ENCODE measurements at places on chromosomes 12 and 14. TPM values are rescaled to one million over a fixed set of nuclear protein-coding genes. Genes with fewer than 3 reads are reported as not detected.

GXYLT1 gene
- total RNA-seq, result 6.0 TPM

CLECL1 gene
- 2.7 TPM for total RNA-seq

MORN3 gene
- not detected for total RNA-seq

CACNA1C gene
- 27.3 TPM for total RNA-seq

FAM90A1 gene
- total RNA-seq, result not detected

KRT74 gene
- not detected for total RNA-seq

LGALS3 gene
- total RNA-seq, result 2,805 TPM

ACVRL1 gene
- total RNA-seq, result 115 TPM

POLE2 gene
- 9.2 TPM for total RNA-seq

TTC6 gene
- 12.5 TPM for total RNA-seq

SERPINA9 gene
- not detected for total RNA-seq

KERA gene
- total RNA-seq, result not detected

ARHGAP9 gene
- 11.7 TPM for total RNA-seq
